ENCODE measurements at places on chromosomes 13 and 19. TPM values are rescaled to one million over a fixed set of nuclear protein-coding genes. Genes with fewer than 3 reads are reported as not detected.

CYP4F12 gene
- 50.0 TPM for polyA plus RNA-seq

NCAN gene
- polyA plus RNA-seq: 0.01 TPM

FCGBP gene
- 2.3 TPM for polyA plus RNA-seq

TNFSF13B gene
- 0.92 TPM for polyA plus RNA-seq

UPK1A gene
- 11.5 TPM for polyA plus RNA-seq

IL17D gene
- 0.61 TPM for polyA plus RNA-seq

MISP gene
- 0.11 TPM for polyA plus RNA-seq

All from esophagus (tissue), 2 donors.